ENCODE measurements at places on chromosomes 5 and 9.
A peak's percentile ranks its signal among the peaks of the same experiment; 100 is the strongest.

DNA sequence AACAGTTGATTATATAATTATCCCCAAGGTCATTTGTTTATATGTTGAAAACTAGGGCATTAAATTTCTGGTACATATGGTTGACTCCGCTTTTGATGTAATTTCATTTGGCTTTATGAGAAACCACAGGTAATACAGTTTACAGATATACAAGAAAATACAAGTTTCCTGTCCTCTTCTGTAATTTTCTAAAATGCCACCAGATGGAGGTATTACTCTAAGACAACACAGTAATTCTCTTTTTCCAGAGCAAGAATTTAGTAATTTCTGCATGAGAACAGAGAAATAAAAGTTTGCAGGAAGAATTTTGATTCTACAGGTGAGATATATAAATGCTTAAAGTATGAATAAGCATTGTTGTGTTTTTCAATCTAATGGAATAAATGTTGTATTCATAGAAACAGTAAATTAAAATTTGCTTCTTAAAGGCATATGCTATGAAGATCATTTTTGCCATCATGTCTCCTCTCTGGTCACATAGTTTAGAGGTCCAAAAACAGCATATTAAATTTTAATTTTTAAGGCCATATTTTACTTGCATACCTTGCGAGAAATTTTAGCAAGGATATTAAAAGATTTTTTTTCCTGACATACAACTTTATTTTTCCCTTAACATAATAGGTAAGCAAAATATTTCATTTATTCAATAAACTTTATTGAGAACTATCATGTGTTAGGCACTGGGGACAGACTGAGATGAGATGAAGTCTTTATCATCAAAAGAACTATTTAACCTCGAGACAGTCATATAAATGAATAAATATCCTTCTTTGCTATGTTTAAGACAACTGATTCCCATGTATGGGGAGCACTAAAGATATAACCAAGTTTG, 22.7 kb downstream of the CHD1 start:
- no peak for DNase-seq

DNA sequence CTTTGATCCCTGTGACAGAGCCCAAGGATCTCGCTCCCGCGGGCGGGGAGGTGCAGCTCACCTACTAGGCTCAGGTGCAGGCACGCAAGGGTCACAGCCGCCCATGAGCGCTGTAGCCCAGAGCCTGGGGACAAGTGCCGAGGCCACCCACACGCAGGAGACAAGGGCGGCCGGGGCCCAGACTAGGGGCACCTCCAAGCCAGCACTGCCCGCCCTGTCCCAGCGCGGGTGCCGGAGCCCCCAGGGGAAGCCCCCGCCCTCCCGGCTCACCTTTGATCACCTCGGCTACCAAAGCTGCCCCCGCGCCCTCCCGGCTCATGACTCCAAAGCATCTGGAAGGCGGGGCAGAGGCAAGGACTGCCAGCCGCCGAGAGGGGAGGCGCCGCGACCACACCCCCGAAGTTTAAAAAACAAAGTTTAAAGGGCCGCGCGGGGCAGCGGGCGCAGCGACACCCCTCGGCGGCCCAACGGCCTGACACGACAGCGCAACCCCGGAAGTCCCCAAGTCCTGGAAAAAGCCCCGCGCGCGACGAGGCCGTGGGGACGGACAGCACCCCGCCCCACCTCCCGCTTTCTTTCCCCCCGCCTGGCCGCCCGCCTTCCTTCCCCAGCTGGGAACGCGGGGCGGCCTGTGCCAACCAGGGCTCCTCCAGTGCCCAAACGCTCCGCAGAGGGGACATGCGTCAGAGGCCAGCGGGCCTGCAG, 53.0 kb downstream of the CDC14B start:
- peak; percentile 87 for DNase-seq

DNA sequence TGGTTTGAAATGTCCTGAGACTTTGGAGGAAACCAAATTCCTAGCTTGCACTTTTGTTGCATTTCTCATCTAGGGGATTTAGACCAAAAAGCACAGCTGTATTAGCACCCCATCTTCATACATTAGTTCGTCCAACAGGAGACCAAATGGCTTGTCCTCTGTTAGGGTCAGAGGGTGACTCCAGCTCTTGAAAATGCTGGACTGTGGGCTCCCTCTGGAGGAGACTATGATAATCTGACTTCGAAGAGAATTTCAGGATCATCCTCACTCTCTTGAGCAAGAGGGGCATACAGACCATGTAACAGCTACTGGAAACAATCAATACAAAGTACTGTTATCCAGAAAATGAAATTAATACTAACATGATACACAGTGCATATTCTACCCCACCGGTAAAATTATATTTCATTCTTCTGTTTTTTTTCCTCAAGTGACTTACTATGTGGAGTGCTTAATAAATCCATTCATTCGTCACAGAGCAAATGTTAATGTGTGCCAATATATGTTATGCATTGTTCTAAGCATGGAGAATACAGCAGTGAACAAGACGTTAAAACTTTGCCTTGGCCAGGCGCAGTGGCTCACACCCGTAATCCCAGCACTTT, 63.7 kb upstream of the PPP2CA start:
- DNase-seq = peak; percentile 51

DNA sequence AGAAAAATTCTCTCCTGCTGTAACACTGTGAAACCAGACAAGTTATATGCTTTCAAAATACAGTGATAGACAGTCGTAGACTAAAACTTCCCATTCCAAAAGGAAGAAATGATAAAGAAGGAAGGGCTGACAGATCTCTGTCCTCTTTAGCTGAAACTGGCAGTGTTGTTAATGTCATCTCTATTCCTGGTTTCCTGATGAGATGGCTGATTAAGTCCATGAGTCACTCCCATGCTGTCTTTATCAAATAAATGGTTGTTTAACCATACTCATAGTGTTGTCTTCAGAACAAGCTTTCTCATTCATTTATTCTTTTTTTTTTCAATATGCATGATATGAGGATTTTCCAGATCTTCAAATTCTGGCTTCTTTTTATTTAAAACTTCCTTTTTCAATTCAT, 952.2 kb upstream of the WWC1 start:
- no peak for DNase-seq

DNA sequence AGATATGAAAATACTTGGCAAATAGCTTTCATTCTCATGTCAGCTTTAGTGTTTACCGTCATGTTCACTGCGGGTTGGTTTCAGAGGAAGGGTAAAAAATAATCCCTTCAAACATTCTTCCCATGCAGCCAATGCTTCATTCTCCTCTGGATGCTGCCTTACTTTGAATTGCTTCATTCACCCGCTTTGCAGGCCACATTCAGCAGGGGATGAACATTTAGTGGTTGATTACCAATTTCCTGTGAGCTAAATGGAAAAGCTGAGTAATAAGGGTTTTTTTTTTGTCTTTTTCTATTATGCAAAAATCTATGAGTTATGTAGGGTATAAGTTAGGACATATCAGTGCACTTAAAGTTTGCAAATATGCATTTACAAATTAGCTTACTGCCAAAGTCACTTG, 96.3 kb upstream of the MEF2C start:
- no peak for DNase-seq

DNA sequence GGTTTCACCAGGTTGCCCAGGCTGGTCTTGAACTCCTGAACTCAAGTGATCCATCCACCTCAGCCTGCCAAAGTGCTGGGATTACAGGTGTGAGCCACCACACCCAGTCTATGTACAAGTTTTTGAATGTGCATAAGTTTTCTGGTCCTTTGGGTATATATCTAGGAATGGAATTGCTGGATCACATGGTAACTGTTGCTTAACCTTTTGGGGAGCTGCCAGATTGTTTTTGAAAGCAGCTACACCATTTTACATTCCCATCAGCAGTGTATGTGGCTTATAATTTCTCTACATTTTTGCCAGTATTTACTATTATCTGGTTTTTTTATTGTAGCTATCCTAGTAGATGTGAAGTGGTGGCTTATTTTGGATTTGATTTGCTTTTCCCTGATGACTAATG, 8.9 kb upstream of the LNPEP start:
- no peak for DNase-seq

DNA sequence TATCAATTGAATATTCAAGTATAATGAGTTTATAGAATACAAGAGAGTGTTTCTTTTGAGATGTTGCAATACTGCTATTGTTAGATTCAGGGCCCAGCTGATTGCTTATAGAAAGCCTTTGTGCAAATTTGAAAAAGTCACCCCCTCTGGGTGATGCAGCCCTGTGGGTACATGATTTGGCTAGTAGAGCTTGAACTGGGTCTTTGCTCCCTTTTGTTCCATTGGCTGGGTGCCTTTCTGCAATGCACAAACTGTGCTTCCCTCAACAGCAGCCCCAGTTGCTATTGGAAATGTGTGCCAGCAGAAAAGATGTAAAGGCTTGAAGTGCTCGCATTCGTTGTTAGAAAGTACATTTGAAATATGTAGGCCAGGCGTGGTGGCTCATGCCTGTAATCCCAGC, 61.8 kb upstream of the CEMIP2 start:
- no peak for DNase-seq

- no peak for DNase-seq
These were observed 74.8 kb downstream of the CETN3 start for GRCh38 chr5:90334741-90335140.

DNA sequence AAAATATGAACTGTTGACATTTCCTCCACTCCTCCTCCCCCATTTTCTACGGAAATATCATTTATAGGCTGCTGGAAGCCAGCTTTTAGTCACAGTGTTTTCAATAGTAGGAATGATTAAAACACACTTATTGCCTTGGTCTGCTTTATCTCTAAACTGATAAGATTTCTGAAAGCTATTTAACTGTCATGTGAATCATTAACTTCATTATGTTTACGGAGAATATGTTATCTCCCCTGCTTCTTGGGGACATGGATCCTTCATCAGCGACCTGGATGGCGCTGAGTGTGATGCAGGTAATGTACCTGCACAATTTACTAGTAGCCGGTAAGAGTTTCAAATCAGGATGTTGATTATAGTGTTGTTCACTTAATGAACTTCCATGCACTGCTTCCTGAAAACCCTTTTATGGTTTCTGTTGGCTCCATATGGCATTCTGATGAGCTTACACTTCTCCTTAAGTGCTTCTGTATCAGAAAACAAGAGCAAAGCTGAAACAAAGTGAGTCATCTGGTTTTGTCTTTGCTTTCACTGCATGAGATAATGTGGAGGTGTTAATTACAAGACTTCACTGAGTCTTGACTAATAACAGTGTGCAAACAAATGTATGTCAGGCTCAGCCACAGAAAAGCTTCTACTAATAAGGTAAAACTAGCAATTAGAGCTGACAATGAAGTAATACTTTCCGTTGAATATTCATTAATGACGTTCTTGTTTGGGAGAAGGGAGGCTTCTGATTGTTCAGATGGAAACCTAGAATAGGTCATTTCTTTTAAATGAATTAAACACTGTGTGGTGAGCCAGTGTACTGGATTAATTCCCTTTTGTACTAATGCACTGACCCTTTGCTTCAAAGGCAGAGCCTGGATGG, 162.4 kb upstream of the ZNF608 start:
- peak; percentile 38 for DNase-seq

Measured in body of pancreas (tissue), 4 donors.